Adrenal gland (tissue), 19 donors: ENCODE measurements at places on chromosomes 13 and 19.
A peak's percentile ranks its signal among the peaks of the same experiment; 100 is the strongest.

GRCh38 chr19:22602631-22603272 is 31.4 kb upstream of the ZNF492 start:
- DNase-seq = no peak

DNA sequence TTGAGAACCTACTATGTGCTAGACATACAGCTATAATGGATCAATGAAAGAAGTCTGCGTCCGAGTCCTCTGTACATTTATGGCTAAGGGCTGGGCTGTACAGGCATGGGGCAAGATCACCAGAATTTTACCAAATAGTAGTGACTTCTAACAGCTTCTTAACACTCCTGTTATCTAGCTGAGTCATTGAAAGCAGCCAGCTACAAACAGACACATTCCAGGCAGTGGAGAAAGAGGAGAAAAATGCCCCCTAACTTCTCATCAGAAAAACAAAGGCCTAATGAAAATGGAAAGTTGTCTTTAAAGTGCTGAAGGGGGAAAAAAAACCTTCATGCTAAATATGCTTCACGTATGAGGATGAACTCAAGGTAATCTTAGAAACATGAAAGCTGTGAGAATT is 14.3 kb upstream of the ZNF667 start:
- DNase-seq = no peak

DNA sequence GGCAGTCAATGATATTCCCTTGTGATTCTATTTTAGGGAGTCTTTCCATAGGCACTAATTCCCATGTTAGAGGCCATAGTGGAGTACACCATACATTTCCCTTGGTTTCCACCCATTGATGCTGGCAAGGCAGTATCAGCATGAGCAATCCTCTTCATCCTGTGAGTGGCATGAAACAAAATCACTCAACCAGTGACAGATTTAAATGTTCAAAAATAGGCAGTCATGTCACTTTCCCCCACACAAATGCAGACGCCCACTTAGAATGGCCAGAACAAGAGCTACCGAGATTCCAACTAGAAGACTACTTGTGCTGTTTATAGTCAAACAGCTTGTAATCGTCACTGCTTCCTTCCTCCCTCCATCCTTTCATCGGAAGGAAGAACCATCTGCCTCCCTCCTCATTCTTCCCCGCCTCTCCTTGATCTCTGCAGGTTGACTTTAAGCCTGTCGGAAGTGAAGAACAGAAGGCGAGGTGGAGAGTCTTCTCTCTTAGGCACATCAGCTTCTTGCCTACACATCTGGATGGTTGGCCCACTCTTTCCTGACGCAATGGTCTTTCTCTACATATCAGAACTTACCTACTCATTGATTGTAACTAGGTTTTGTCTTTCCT is 22.6 kb downstream of the RASL11A start:
- DNase-seq = no peak

- no peak for DNase-seq
Observed at GRCh38 chr13:51396352-51396751, 56.5 kb downstream of the INTS6 start.

DNA sequence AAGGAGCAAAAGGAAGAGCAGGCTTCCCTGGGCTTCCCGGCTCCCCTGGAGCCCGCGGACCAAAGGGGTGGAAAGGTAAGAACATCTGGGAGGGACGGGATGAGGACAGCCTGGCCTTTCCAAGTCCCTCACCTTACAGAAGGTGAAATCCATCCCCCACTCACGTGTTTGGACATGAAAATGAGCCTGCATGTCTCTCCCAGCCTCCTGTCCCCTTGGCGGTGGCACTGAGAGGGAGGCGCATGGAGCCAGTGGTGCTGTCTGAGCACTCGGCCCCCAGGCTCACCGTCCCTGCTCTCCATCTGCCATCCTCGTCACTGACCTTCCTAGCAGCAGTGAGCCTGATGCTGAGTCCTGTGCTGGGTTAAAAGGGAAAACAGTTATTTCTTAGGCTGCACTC is 104.2 kb downstream of the RAB20 start:
- DNase-seq = no peak

GRCh38 chr13:109784590-109785140 is 1.7 kb downstream of the IRS2 start:
- peak; percentile 87 for DNase-seq

GRCh38 chr13:71979616-71980015 is 112.6 kb upstream of the DACH1 start:
- no peak for DNase-seq

GRCh38 chr19:10219678-10220077 is 11.5 kb downstream of the S1PR2 start:
- DNase-seq = no peak
